ENCODE measurements at places on chromosomes 16 and 17. TPM values are rescaled to one million over a fixed set of nuclear protein-coding genes. Genes with fewer than 3 reads are reported as not detected.

DNA sequence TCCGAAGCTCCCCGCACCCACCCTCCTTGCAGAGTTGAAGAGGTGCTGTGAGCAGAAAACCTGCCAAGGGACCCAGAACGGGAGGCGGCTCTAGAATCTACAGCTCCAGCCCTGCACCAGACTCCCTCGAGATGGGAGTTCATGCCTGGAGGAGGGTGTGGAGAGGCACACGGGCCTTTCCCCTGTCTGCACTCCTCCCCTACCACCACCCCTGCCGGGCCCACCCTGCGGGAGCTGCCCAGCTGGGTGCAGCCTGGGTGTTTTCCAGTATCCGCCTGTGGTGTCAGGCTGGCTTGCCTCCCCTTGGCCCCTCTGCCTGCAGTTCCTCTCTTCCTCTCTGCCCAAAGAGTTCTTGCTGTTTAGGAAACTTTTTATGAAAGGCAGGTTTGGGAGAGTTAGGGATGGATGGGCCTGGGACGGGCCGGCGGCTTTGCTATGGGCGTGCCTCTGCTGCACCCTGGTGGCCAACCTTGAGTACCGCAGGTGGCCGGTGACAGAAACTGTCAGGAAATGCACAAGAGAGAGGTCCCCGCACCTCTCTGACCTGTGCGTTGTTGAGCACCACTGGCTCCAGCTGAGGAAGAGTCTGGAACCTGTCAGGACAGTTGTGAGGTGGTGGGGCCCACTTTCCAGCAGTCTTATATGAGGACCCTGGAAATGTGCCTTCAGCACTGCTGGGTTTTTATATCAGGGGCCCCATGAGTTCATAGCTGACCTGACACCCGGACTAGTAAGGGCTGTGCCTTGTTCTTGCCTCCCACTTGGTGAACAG, 354.1 kb downstream of the SEC14L1 start:
- DNase-seq = peak; percentile 97

DNA sequence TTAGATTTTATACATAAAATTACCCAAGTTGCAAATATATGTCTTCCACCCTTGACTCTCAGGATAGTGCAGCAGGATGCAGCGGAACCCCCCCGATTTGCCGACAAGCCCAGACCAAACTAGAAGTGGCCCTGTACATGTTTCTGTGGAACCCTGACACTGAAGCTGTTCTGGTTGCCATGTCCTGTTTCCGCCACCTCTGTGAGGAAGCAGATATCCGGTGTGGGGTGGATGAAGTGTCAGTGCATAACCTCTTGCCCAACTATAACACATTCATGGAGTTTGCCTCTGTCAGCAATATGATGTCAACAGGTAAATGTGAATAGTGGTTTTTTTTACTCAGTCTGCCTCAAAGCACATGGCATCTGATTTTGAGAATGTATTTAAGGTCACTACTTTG, 70.7 kb downstream of the OMG start:
- DNase-seq = no peak

- no peak for DNase-seq
Measured at GRCh38 chr16:1667271-1667670, 10.8 kb upstream of the JPT2 start.

DNA sequence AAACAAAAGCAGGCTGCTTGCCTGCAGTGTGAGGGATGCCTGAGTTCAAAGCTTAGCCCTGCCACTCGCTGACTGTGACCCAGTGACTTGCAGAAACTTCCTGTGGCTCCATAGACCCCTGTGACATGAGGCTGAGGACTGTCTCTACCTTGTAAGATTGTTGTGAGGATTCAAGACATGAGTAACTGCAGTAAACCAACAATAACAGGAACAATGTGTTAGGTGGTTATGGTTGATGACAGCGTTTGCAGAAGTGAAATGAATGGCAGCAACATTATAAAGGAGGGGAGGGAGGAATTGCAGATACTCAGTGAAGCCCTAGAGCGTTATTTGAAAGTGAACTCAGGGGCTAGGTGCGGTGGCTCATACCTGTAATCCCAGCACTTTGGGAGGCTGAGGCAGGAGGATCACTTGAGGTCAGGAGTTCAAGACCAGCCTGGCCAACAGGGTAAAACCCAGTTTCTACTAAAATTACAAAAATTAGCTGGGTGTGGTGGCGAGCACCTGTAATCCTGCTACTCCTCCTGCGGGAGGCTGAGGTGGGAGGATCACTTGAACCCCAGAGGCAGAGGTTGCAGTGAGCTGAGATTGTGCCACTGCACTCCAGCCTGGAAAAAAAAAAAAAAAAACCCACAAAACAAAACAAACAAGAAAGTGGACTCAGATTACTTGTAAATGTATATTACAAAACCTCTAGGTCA, 33.5 kb upstream of the EMP2 start:
- DNase-seq = no peak

DNA sequence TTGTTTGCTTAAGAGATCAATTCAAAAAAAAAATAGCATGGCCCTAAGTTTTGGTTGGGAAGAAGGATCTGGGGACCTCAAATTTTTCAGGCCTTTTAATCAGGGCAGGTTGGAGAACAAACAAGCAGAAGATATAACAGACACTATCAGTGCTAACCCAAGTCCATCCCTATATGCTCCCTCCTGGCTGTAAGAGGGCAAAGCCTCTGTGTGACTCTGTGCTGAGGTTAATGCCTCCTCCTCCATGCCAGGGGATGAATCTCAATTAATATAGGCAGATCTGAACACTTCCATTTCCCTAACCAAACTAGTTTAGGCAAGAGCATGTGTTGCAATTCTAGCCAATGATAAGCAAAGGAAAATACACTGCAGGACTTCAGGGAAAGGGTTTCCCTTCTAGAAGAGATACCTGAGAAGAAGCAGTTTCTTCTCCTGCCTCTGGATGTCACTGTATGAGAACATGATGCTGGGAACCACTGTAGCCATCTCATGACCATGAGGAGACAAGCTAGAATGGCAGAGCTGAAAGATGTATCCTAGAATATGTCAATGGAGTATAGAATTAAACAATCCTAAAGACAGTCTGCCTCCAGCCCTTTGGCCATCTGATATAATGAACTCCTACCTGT, 76.0 kb downstream of the CHD9NB start:
- peak; percentile 24 for DNase-seq

GRCh38 chr16:9107025-9107970, 15.9 kb downstream of the HAPSTR1 start:
- DNase-seq = no peak

- peak; percentile 78 for DNase-seq
Measured at GRCh38 chr17:66777689-66778225, 57.2 kb upstream of the CACNG5 start.

DNA sequence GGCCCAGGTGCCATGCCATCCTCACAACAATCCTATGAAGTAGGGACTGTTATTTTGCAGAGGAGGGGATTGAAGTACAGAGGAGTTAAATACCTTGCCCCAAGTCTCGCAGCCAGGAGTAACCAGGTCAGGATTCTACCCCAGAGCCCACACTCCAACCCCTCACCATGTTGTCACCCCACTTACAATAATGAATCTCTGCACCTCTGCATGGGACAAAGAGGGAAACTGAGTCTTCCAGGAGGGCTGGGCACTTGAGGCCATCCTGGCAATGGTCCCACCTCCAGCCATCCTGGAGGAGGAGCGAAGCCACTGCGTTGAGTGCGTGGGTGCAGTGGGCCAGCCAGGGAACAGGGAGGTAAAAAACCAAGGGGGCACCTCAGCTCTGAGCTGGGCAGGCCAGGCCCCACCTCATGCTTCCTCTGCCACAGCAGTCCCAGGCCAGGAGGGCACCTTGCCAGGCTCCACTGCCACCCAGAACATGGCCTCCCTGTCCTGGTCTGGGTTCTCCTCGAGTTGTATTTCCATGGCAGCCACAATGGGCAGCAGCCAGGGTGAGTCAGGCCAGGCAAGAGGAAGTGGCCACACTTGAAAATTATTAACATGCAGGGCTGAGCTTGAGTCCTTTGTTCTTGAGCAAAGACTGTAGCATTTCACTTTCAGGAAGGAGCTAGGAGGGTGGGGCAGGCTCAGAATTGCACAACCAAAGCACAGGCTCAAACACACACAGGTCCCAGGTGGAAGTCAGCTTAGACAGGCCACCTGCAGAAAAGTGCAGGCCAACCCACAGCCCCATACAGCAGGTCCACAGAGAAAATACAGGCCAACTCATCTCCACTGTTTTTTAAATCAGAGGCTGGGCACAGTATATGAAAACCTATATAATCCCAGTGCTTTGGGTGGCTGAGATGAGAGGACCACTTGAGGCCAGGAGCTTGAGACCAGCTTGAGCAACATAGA, 52.1 kb downstream of the CUEDC1 start:
- DNase-seq = no peak

DNA sequence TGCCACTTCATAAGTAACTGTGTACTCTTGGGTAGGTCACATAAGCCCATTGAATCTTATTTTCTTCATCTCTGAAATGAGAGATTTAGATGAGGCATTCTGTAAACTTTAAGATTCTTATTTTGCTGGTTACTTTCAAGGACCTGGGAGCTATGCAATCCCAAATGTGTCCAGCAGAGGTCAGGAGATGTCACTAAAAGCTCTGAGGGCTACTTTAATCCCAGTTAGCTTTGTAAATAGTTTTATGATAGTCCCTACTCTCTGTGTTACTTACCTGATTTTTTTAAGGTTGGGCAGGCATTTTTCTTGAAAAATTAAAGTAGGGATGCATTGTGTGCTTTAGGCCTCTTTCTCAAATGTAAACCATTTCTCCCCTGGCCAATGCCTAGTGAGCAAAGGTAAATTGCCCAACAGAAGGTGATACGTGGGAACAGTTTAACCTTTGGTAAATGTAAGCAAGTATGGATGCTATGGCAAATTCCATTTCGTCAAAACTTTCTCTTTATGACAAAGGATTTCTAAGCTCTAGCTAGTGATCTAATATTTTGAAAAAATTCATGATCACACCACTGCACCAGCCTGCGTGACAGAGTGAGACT, 57.1 kb upstream of the WSB1 start:
- DNase-seq = peak; percentile 72

GRCh38 chr17:13002761-13003453, 14.9 kb downstream of the ELAC2 start:
- DNase-seq = peak; percentile 87

DNA sequence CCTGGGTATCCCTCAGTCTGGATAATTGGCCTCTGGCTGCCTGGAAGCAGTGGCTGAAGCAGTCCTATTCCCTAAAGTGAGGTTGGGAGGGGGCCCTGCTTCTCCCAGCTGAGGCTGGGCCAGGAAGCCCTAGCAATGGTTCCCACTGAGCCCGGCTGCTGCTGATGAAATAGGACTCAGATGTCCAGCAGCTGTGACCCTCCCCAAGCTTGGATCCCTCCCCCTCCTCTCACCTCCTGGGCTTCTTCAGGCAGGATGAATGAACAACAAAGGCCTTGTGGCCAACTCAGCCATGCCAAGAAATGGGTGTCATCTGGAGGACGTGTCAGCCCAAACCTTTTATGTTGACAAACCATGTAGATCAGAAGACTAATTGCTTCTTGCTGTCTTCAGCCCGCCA, 42.0 kb downstream of the AXIN2 start:
- DNase-seq = no peak

GRCh38 chr16:87306516-87306915, 10.7 kb downstream of the C16orf95 start:
- no peak for DNase-seq

DNA sequence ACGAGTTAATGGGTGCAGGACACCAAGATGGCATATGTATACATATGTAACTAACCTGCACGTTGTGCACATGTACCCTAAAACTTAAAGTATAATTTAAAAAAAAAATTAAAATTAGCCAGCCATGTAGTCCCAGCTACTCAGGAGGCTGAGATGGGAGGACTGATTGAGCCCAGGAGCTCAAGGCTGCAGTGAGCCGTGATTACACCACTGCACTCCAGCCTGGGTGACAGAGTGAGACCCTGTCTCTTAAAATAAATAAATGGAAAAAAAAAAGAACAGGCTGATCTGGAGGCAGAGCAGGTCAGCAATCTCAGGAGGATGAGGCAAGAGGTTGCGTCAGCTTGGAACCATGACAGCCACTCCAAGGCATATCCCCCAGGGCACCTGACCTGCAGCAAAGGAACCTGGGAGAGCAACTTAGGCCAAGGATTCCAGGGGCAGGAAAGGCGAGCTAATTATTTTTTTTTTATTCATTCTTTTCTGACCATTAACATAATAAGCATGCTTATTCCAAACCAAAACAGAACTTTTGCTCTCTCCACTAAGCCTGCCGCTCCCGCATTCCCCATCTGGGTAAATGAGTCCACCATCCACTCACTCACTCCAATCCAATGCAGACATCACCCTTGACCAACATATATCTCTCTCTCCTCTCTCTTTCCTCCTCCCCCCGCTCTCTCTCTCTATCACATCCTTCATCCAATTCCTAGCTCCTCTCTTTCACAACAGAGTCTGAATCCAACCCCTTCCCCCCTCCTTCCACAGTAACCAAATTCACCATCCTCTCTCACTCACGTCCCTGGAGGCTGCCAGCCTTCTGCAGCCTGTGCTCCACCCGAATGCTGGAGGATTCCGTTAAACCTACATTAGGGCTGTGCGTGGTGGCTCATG, 47.7 kb downstream of the TK2 start:
- DNase-seq = peak; percentile 32

GRCh38 chr16:89574681-89575246, 794 bp upstream of the CPNE7 start:
- DNase-seq = peak; percentile 99

GRCh38 chr16:81782236-81782635, 3.1 kb downstream of the PLCG2 start:
- DNase-seq = no peak

DNA sequence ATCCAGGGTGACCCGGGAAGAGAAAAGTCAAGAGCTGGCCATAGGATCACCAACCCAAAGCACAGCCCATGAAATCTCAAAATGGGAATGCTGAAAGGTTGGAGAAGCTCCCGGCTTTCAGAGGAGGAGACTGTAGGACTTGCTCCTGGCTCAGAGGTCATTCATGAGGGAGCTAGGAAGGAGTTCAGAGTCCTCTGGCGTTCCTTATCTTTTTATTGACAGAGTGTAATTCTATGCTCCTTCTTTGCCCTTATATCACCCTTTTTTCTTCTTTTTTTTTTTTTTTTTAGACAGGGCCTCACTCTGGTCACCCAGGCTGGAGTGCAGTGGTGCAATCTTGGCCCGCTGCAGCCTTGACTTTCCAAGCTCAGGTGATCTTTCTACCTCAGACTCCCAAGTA, 27.3 kb upstream of the CNOT1 start:
- DNase-seq = peak; percentile 6

- DNase-seq = peak; percentile 55
Measured at GRCh38 chr17:39750131-39751015, 12.6 kb downstream of the GRB7 start.

The GEMIN4 gene
- 29.4 TPM for total RNA-seq

The CHTF18 gene
- 80.8 TPM for total RNA-seq

The IGSF6 gene
- not detected for total RNA-seq

The ATP2C2 gene
- total RNA-seq = 0.24 TPM

The MT3 gene
- total RNA-seq = not detected

The DLX3 gene
- total RNA-seq = not detected

The KCNH4 gene
- not detected for total RNA-seq

The LGALS9B gene
- not detected for total RNA-seq

The KRT12 gene
- total RNA-seq = not detected

The CSH2 gene
- total RNA-seq = not detected

The KRT20 gene
- not detected for total RNA-seq

The RND2 gene
- total RNA-seq = 25.9 TPM

The BAIAP3 gene
- total RNA-seq = 2.6 TPM

All from H7 (cell line).